ENCODE measurements at places on chromosomes 5 and 9.

DNA sequence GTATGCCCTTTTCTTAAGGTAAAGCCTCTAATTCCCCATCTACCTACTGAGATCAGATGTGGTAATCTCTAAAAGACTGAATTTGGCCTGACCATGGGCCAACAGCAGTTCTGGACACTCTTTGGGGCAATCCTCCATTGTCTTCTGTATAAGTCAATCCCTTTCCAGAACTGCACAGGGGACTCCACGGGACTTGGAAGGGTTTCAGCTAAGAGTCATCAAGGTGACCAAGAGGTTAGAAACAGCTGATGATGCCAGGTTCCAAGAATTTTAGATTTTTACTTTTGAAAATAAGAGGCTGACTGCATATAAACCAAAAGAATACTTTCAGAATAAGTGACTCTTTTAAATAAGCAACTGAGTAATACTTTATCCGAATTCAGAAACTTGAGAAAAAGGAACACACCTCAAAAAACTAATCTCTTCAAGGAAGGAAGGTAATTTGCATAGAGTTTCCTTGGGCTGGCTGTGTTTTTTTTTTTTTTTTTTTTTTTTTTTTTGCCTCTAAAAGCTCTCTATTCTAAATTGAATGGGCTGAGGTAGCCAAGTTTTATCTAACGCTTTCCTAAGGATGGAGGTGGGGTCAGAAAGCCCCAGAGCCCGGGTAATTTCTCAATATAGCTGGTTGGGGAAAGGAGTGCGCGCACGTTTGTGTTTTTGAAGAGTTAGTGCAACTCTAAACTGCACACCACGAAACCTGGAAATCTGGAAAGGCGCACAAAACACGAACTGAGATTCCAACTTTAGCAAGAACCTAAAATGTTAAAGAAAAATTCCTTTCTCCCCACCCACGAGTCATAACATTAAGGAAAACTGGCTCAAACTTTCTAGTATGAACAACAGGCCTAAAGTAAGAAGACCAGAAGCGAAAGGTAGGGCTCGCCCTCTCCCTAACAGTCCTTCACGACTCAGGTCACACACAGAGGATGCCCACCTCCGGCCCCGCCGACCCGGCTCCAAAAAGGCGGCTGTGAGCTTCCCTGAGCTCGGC, 1.3 kb downstream of the VCP start:
- DNase-seq: no peak

GRCh38 chr5:79702606-79703380, 13.2 kb downstream of the CMYA5 start:
- no peak for DNase-seq

GRCh38 chr5:74326571-74327338, 313.8 kb downstream of the ENC1 start:
- peak; percentile 33 for DNase-seq

- DNase-seq: no peak
Observed at GRCh38 chr5:65150599-65151304, 331.0 kb downstream of the ADAMTS6 start.

GRCh38 chr9:92406477-92406876, 2.1 kb upstream of the OGN start:
- DNase-seq: no peak

- DNase-seq: no peak
Observed at GRCh38 chr5:33743099-33743498, 148.7 kb downstream of the ADAMTS12 start.

DNA sequence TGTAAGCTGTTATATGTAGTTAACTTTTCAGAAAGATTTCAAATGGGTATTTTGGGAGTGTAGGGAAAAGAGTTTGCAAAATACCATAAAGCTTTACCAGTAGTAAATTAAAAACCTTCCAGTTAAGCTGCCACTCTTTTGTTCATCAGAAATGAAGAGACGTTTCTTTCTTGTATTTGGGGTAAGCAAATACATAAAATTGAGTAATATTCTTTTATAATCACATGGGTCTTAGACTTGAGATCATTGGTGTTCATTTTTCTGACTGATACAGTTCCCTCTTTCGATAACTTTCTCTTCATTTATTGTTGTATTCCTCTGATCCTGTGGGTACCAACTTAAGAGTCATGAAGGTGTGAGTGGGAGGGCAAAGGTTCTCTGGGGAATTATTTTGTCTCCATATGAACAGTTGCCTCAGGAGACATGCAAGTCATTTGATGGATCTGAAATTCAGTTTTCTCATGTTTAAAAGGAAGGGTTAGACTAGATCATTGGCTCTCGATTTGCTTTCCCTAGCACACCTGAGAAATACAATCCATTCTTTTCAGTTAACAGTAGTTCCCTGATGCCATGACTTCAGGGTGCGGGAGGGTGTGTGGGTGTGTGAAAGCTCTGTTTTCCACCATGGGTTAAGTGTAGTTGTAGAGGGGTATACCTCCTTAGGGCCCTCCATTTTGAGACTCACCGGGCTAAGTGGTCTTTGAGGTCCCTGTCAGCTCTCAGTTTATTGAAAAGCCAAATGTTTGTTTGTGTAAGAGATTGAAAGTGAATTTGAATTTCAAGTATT, 47.7 kb downstream of the CNTRL start:
- no peak for DNase-seq

DNA sequence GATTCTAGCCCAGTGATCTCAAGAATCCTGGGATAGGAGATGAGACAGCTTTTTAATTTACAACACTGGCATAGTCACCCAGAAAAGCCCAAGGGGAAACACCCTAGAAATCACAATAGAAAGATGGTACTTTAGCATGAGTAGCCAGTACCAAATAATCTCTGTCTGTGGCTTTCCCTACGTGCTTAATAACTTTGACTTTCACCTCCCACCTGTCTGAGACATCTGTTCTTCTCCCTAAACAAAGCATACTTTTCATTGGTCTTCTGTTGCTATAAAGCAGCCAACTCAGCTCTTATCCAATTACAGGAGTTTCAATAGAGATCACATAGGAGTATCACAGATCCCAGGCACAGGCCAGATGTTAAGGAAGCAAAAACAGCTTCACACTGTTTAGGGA, 10.4 kb downstream of the MARCHF3 start:
- no peak for DNase-seq

- DNase-seq: no peak
Observed at GRCh38 chr5:95743232-95743631, 12.1 kb downstream of the RHOBTB3 start.

- no peak for DNase-seq
Observed at GRCh38 chr5:40735609-40736008, 20.2 kb downstream of the TTC33 start.

- DNase-seq: no peak
Observed at GRCh38 chr9:121640076-121640475, 11.4 kb upstream of the DAB2IP start.

GRCh38 chr9:118554987-118555386, 814.2 kb downstream of the BRINP1 start:
- no peak for DNase-seq

DNA sequence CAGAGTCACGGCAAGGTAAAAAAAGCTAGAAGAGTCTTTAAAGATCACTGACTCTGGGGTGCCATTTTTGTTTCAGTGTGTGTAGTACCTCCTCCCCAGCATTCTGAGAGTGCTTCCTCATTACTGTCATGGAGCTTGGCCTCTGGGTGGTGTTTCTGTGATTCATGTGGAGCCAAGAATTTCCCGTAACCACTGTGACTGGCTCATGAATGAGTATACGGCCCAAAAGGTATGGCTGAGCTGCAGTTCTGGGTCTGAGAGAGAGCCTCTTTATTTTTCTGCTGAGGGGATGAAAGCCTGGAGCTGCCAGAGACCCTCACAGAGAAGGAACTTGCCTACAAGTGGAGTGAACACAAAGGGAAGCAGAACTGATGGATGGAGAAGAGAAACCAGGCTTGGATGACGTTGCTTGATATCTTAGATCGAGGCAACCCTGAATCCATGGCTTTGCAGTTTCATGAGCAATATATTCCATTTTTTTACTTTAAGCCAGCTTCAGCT, 85.6 kb downstream of the PTTG1 start:
- no peak for DNase-seq

GRCh38 chr9:3810231-3810630, 284.4 kb upstream of the RFX3 start:
- no peak for DNase-seq

- DNase-seq: no peak
Observed at GRCh38 chr9:134136118-134136995, 475 bp downstream of the WDR5 start.

- no peak for DNase-seq
Observed at GRCh38 chr9:82938426-82939218, 124.3 kb downstream of the RASEF start.

- no peak for DNase-seq
Observed at GRCh38 chr5:24864244-24864643, 219.5 kb upstream of the CDH10 start.

DNA sequence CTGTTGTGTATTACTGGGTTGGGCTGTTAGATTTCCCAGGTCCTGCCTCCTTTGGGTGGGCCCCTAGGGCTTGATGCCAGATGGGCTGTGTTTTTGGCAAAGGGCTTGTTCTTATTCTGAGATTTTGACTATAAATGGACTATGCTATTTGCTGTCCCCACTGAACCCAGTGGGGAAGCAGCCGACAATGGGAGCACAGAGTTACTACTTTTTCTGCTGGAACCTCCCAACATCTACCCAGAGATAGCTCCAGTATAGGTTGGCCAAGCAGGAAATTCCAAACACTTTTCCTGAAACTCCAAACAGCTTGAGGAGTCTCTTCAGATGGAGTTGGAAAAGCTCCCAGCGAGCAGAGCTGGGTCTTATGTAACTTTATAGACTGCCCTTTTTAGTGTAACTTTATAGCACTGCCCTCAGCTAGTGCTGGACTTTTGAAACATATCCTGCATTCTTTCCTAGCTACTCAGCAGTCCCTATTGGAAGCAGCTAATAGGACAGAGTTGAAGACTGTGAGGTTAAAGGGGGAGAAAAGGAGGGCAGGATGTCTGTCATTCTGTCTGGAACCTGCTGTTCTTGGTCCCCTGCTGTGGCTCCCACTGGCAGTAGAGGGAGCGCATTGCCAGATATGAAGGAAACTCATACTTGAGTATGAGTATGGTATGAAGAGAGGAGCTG, 21.0 kb downstream of the RUSC2 start:
- no peak for DNase-seq

DNA sequence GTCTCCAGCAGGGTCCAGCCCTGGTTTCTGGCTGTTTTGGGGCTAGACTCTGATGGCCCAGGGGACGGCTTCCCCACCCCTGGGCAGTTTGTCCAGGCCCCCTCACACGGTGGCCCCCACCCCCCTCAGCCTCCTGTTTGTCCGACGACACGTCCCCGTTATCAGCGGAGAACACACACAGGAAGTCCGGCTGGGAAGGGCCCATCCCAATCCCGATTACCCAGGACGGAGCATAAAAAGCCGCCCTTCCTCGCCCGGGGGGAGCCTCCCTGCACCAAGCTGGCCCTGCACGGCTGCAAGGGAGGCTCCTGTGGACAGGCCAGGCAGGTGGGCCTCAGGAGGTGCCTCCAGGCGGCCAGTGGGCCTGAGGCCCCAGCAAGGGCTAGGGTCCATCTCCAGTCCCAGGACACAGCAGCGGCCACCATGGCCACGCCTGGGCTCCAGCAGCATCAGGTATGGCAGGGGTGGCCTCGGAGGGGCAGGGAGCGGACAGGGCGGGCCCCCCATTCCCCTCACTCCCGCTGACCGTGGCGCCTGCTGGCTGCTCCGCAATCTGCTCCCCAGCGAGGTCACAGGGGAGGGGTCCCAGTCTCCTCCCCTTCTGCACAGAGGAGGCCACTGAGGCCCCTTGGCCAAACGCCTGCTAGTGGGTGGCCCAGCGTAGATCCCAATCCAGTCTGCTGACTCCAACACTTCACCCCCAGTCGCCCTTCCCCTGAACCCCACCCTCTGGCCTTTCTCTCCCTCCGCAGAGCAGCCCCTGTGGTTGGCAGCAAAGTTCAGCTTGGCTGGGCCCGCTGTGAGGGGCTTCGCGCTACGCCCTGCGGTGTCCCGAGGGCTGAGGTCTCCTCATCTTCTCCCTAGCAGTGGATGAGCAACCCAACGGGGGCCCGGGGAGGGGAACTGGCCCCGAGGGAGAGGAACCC, at the start of gene EGFL7:
EGFL7 (plus strand) TSS at position 261 of the 926 bp plus-strand sequence. CDS start 5,367 bp downstream, outside the sequence.
- DNase-seq: no peak

DNA sequence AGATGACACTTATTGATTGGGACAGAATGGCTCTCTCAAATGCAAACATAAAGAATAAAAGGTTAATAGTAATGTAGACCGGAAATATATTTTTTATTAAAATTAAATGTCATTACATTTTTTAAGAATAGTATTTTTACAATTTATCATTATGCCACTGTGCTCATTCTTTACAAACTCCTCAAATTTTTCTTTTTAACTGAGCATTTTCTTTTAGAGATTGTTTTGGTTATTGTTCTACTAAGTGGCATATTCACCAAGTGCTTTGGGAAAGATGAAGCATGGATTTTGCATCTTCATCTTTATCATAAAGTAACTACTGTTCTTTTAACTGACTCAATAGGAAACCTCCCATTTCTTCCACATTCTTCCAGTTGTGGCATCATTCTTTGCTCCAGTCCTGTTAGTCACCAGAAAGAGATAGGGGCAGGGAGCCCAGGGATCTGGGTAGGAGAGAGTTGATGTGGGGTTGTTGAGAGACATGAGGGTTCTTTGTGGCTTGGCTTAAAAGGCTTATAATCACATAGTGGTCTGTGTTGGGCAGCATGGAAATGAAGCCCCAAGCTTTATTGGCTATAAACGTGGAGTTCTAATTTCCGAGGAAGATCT, 69.8 kb downstream of the SYK start:
- no peak for DNase-seq

DNA sequence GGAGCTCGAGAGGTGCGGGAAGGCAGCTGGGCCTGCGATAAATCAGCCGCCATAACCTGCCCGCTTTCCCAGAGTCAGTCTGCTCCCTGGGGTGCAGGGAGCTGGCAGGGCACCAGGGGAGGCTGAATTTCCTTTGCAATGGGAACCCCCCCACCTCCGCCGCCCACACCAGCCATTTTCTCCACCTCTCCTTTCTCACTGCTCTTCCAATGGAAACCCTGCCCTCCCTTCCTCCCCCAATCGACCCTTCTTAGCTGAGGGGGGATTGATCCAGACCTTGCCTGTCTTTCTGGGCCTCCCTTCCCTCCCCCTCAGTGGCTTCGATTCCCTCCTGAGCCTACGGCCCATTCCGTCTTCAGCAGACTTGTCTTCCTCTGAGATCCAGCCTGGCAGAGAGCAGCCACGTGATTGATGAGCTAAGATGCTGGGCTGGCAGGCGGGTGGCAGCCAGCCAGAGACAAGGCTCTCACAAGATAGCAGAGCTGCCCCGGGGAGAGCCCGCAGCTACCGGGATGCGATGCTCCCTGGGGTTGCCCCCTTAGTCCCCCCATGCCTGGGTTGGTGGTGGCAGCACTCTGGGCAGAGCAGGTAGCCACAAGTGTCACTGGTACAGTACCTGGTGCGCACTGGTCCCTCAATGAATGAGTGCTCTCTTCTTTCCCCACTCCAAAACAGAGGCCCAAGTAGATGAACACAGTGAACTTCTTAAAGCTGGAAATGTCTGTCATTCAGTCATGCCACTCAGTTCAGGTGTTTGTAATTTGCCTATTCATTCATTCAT, 53.7 kb upstream of the FABP6 start:
- no peak for DNase-seq

All from central memory CD8-positive, alpha-beta T cell (primary cell).